Lung microvascular endothelial cell (primary cell): ENCODE measurements at places on chromosomes 4 and X.
A peak's percentile ranks its signal among the peaks of the same experiment; 100 is the strongest.

- peak; percentile 40 for DNase-seq
Measured at GRCh38 chr4:150258569-150258968, 180.3 kb downstream of the DCLK2 start.

GRCh38 chr4:183182873-183183725 is 84.0 kb downstream of the WWC2 start:
- DNase-seq: peak; percentile 70

DNA sequence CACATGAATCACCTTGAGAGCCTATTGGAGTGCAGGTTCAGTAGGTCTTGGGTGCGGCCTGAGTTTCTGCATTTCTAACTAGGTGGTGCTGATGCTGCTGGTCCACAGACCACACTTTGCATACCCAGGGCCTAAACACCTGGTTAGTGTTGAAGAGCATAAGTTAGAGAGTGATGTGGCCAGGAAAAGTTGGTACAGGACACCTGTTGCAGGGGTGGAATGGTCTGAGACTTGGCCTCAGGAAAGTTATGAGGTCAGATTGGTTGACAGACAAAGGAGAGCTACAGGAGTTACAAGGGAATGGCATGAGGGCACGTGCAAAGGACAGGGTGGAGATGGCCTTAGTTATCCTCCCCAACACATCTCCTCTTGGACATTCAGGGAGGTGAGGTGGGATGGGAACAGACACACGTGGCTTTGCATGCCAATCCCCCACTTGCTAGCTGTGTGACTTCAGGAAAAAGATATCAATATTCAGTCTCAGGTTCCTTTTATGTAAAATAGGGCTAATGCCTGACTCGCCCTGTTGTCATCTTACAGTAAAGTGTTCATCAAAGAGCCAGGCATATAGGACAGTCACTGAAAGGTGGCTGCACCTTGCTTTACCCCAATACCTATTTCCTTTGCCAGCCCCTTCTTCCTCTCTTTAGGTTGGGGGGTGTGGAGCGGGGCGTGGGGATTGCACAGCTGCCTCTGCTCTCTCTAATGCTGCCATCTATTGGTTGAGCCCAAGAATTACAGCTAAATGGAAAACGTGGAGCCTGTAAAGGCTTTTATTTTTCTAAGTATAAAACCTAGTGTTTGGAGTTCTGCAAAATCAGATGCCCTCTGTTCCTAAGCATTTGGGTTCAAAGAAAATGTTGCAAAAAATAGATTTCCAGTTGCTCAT is 47.5 kb downstream of the ATG4A start:
- peak; percentile 31 for DNase-seq

- no peak for DNase-seq
Measured at GRCh38 chr4:126081336-126081735, 766.6 kb downstream of the FAT4 start.

GRCh38 chr4:155749041-155749440 is 9.8 kb upstream of the GUCY1B1 start:
- no peak for DNase-seq

DNA sequence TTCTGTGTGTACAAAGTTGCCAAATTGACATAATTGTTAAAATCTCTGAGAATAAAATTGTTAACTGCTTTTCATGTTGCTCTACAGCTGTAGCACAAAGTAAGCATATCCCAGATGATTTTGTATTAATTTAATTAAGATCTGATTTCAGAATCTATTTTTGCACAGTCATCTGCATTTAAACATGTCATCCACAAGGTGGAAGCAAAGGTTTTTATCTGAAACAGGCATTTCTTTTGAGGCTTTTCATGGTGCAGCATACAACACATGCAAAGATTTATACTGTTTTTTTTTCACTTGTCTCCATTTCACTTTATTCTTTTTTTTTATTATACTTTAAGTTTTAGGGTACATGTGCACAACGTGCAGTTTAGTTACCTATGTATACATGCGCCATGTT is 51.2 kb downstream of the GC start:
- DNase-seq: peak; percentile 43

DNA sequence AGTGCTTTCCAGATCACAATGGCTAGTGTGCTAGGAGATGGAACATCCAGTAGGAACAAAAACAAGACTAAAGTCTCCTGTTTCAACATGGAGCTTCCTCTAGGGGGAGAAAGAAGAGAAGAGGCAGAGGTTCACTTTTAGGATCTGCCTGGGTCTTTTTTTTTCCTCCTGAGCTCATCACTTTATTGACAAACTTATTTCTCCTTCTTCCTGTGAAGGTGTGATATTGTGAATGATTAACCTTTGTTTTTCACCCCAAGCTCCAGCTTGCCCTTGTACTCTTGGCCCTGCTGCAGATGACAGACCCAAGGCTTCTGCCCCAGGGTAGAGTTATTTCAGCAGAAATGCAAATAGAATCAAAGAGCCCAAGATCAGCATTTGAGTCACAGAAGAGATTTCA is 13.5 kb downstream of the PAGE4 start:
- no peak for DNase-seq

DNA sequence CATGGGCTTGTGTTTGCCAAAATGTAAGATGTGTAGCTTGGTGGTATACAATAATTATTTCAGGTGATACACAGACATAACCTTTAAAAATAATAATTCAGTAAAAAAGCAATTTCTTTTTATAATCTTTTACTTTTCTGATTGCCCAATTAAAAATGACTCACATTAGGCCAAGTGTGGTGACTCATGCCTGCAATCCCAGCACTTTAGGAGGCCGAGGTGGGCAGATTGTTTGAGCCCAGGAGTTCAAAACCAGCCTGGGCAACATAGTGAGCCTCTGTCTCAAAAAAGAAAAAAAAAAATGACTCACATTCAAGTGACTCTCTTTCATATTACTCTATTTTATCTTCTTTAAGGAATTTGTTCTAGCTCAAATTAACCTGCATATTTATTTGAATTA is 449.4 kb upstream of the HTR2C start:
- no peak for DNase-seq

DNA sequence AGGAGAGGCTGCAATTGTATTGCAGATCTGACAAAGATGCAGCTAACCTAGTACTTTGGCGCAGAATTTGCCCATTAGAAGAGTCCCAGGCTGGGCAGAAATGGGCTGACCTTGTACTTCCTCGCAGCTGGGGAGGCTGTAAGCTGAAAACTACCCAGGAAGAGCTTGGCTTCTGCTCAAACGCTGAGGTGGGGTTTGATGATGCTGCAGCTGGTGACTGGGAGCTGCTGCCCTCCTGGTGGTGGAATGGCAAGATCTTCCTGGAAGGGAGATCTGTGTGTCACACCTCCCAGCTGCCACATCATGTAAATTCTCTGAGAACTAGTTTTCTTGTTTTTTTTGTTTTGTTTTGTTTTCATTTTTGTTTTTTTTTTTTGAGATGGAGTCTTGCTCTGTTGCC is 17.4 kb downstream of the CCNG2 start:
- no peak for DNase-seq

DNA sequence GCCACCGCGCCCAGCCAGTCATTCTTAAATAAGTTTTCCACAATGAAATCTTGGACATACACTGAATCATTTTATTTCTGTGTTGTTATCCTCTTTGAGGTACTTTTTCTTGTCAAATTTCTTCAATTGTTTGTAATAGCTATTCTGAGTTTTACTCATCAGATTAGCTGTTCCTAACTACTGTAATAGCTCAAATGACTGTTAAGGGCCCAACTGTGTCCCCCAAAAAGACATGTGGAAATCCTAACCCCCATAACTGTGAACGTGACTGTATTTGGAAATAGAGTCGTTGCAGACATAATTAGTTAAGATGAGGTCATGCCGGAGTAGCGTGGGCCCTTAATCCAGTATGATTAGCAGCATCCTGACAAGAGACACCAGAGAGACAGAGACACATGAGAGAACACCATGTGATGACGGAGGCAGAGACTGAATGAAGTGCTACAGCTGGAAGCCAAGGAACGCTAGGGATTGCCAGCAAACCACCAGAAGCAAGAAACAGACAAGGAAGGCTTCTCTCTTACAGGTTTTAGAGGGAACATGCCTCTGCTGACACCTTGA is 22.9 kb downstream of the ACOT9 start:
- no peak for DNase-seq

GRCh38 chr4:8112672-8113071 is 45.9 kb downstream of the ABLIM2 start:
- DNase-seq: no peak

GRCh38 chr4:181312066-181312465 is 931.1 kb upstream of the TENM3 start:
- DNase-seq: no peak

- no peak for DNase-seq
Measured at GRCh38 chr4:39516407-39516966, 10.8 kb downstream of the UGDH start.

- DNase-seq: no peak
Measured at GRCh38 chrX:30246769-30247489, at the start of gene MAGEB1. Gene MAGEB1, plus strand, starts transcription at chrX:30247146. Its CDS starts 3,348 bp downstream, at chrX:30250494.

GRCh38 chrX:825991-826390 is 195.4 kb downstream of the SHOX start:
- DNase-seq: no peak

- no peak for DNase-seq
Measured at GRCh38 chr4:821181-821591, 4.7 kb downstream of the CPLX1 start.

GRCh38 chrX:17680732-17681413 is 56.4 kb upstream of the SCML1 start:
- DNase-seq: no peak

GRCh38 chr4:63901304-63901703 is 507.9 kb downstream of the TECRL start:
- DNase-seq: no peak

DNA sequence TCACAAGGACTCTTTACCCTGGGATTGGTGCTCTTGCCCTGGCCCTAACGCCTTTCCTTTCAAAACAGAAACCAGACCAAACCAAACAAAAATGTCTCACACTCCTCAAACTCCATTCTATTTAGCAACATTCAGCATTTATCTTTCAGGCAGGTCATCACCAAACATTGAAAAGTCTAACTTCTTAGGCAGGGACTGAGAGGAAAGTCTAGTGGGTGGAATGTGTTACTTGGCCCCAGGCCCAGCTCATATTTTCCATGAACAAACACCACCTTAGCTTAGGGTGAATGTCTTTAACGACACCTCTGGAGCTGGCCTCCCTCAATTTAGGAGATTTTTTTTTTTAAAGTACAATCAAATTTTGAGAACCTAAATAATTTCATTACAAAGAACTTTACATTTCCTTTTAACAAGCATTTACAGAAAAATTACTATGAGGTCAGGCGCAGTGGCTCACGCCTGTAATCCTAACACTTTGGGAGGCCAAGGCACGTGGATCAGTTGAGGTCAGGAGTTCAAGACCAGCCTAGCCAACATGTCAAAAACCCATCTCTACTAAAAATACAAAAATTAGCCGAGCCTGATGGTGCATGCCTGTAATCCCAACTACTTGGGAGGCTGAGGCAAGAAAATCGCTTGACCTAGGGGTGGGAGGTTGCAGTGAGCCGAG is 10.2 kb upstream of the N4BP2 start:
- DNase-seq: peak; percentile 48

- DNase-seq: peak; percentile 80
Measured at GRCh38 chrX:100980608-100981497, 11.3 kb downstream of the ARL13A start.

DNA sequence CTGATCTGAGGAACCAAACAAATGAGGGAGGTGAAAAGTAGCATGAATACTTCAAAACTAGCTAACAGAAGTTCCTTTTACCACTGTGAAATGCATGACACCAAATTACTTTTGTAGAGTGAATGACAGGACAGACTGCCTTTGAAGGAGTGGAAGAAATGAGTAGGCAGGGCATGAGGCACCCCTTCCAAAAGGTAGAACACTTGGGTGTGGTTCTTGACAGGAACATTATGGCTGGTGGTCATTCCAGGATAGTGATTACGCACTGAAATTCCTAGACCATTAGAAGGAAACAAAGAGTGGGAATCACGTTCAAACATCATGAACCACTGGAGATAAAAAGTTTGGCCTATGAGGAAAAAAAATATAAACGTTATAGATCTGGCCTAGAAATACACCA is 4.9 kb downstream of the HUWE1 start:
- DNase-seq: no peak

DNA sequence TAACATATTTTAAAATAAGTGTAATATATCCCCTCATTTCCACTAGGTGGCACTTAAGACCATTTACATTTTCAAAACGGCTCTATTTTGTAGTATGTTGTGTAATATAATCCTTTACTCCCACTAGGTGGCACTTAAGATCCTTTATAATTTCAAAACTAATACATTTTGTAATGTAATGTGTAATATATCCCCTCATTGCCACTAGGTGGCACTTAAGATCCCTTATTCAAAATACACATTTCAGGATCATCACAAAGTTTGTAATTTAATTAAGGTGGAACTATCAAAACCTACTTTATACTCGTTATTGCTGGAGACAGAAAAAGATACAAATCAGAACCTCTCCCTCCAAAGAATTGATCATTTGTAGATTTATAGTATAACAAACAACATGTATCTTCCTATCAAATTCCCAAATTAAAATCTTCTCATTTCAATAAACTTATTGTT is 132.5 kb downstream of the ARHGAP6 start:
- DNase-seq: peak; percentile 87

DNA sequence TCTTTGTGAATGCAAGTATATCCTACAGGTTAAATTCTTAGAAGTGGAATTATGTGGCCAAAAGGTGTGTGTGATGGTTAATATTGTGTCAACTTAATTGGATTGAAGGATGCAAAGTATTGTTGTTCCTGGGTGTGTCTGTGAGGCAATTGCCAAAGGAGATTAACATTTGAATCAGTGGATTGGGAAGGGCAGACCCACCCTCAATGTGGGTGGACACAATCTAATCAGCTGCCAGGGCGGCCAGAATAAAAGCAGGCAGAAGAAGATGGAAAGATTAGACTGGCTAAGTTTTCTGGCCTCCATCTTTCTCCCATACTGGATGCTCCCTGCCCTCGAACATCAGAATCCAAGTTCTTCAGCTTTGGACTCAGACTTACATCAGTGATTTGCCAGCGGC is 76.2 kb upstream of the GBA3 start:
- DNase-seq: no peak

GRCh38 chr4:98930311-98930865 is 1.5 kb upstream of the EIF4E start:
- DNase-seq: no peak

DNA sequence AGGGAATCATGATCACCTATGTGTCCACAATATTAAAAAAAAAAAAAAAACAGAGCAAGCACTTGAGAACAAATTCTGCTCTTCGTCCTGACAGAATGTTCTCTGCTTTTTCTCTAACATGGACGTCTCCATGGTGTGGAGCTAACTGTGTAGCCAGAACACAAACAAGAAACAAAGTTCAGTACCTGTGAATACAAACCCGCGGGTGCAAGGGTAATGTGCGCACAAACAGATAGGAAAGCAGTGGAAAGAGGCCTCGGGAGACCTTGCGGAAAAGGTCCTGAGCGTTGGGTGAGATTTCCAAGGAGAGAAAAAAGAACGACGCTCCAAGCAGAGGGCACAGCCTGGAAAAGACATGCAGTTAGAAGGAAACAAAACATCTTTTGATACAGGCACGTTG is 92.0 kb upstream of the TBL1X start:
- no peak for DNase-seq

DNA sequence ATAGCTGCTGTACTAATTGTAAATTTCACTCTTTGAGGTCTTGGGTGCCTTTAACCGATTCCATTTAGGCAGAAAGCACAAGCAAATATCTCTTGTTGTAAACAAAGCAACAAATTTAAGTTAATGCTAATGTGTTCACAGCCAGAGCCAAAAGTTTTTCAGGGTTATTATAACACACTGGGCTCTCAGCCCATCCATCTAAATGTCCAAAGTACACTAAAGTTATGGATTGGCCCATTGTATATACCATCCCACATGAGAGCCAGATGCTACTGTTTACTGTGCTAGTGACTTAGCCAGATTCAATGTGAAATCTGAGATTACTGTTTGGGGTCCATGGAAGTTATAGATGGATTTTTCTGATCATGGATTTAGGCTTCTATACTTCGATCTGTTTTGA is 186.7 kb downstream of the LARP7 start:
- no peak for DNase-seq
